ENCODE measurements at places on chromosomes 4 and X.
A peak's percentile ranks its signal among the peaks of the same experiment; 100 is the strongest.

DNA sequence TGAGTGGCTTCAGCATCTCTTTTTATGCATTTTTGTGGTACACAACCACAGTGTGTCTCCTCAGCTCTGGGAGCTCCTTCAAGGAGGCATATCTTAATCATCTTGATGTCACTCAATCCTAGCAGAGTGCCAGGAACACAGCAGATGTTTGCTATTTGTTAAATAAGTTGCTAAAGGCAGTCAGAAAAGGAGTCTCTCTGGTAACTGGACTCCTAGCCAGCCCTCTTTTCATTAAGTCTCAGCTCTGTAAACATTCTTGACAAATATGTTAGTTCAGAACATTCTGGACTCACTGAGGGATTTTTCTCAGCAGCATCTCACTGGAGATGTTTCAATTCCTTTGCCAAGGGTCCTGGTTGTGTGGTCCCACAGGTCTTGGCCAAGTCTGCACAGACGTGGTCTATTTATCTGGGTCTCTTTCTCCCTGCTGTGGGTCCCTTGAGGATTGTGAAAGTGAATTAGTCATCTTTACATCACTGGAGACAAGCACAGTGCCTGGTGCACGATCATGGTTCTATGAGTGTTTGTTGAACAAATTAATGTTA is 20.3 kb upstream of the FAM9C start:
- no peak for DNase-seq

DNA sequence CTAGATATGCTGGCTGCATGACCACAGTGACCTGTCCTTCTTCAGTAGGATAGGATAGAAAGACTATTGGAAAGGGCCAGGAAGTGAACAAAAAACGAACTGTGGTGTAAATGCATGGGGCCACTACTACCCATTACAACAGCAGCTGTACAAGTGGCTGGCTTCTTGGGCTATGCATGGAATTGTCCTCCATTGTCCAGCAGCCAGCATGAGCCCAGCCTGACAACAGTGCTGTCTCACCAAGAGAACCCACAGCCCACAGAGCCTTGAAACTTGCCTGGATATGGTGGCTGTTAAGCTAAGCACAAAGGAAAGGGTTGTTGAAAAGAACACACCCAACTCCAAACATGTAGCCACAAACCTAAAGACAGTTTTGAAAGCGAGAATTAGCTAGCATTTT is 330.2 kb upstream of the F9 start:
- DNase-seq, result no peak

DNA sequence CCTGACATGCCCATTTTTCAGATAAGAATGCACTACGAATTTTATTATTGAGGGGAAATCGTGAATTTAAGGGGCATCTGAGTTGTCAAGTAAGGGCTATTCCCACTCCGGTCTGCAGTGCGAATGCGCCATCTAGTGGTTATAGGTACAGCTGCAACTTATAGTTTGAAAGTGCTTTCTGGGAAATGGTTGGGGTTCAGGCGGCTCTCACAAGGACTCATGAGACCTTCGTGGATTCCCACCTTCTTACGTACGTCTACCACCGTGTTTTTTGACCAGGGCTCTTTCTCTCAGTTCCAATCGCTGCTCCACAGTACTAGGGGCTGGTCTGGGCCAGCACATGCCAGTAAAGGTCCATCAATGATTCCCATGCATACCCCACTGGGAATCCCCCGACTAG is 12.3 kb downstream of the MSL3 start:
- no peak for DNase-seq

DNA sequence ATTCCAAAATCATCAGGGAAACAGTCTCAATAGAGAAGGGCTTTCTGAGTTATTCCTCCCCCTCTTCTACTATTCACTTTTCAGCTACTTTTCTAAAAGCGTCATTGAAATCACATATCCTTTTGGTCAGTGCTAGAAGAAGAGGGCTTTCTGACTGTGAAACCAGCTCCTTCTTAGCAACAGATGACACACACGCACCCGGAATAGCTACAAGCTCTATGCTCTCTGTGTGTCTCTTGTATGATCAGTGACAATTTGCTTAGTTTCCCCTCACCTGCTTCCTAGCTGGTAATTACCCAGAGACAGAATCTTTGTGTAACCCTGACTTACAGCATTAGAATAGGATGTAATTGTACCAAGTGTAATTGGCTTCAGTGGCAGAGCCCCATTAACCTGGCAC is 268.1 kb upstream of the SLITRK2 start:
- DNase-seq, result no peak

- no peak for DNase-seq
Observed at GRCh38 chr4:148453833-148454232, 11.6 kb upstream of the NR3C2 start.

- no peak for DNase-seq
Observed at GRCh38 chrX:43405191-43405590, 250.9 kb upstream of the MAOA start.

DNA sequence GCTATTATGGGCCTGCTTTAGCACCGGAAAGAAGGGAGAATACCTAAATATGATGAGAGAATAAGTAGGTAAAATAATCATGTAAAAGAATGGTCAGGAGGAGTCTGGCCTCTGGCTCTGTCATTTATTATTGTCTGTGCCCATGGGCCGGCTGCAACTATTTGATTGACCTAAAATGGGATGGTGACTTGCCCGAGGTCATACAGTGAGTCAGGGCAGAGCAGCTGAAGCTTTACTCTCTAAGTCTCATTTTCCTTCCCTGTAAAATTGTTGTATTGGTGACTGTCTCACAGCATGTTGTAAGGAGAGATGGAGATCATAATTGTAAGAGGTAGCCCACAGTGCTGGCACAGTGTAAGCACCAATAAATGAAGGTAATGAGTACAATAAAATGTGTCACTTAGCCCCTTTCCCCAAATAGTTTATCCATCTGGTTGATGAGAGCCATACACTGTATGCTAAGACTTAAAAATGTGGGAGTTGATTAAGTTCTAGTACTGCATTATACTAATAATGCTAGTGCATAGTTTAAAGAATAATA is 39.6 kb downstream of the RUFY3 start:
- DNase-seq, result no peak

DNA sequence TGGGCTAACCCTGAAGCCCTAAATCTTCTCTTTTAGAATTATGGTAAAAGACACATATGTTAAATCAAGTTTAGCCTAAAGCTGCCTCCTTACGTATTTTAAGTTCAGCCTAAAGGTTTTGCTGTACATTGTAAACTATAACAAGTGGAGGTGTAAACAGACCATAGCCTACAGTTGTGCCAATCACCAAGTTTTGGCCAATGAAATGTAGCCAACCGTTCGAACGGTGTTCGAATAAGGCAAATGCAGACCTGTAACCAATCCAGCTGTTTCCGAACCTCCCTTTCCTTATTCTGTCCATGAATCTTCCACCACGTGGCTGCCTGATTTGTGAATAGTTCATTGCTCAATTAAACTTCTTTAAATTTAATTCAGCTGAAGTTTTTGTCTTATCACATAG is 52.1 kb upstream of the TBC1D9 start:
- no peak for DNase-seq

- no peak for DNase-seq
Observed at GRCh38 chrX:4656419-4656818, 943.0 kb upstream of the PRKX start.

- no peak for DNase-seq
Observed at GRCh38 chr4:102551958-102552565, 50.9 kb downstream of the NFKB1 start.

GRCh38 chrX:153926858-153927671 is 1.0 kb upstream of the ARHGAP4 start:
- DNase-seq, result no peak

DNA sequence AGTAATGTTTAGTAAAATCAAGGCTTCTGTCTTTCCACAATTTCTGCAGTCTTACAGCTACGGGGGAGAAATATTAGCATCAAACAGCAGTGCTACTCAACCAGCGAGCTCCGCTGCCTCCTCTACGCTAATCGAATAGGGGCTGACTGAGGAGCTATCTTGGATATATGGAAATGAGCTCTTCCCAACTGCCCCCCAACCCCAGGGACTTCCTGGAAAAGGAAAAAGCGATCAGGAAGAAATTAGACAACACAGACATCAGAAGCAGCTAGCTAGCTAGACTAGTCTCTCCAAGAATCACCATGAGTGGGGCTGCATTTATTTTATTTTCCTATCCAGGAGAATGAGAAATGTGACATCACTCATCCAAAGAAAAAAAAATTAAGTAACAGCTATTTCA is 7.6 kb downstream of the NKX6-1 start:
- no peak for DNase-seq

DNA sequence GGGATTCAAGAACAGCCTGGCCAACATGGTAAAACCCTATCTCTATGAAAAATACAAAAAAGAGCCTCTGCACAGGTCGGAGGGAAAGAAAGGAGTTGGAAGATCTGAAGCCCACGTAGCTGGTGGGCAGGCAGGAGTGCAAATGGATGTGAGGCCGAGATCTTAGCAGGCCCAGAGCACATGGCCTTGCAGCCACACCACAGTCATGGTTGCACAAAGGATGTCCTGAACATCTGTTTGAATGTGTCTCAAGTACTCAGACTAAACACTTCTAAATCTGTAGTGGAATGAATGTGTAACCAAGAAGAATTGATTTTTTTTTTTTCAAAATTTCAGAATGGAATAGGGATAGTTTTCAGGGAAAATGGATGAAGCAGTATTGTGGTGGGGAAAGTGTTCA is 10.8 kb downstream of the CA5B start:
- DNase-seq, result no peak

DNA sequence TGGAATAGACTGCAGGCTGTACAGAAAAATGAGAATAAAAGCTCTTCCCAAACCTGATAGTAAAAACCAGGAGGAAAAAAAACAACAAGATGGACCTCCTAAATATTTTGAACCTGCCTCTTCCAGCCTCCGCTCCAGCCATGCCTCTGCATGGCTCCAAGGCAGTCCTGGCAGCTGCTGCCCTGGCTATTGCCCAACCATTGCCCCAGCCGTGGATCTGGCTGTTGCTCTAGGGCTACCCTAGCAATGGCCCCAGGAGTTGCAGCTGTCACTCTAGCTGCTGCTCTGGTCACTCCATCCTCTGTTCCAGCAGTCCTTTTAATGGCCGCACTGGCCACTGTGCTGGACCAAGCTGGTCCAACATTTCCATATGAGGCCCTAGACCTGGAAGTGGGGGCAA is 1756.0 kb downstream of the C4orf33 start:
- no peak for DNase-seq

DNA sequence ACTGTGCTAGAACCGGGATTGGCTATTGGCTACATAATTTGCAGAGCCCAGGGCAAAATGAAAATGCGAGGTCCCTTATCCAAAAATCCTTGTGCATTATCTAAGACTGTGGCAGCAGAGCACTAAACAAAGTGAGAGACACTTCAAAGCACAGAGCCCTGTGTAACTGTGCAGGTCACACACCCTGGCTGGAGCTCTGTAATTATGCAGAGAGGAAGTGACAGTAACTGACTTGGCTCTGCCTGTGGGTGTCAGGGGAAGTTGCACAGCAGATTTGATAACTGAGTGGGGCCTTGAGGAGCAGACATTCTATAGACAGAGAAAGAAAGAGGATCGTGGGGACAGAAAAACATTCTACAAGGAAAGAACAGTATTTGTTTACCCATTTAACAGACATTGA is 173.5 kb upstream of the FMR1 start:
- no peak for DNase-seq

DNA sequence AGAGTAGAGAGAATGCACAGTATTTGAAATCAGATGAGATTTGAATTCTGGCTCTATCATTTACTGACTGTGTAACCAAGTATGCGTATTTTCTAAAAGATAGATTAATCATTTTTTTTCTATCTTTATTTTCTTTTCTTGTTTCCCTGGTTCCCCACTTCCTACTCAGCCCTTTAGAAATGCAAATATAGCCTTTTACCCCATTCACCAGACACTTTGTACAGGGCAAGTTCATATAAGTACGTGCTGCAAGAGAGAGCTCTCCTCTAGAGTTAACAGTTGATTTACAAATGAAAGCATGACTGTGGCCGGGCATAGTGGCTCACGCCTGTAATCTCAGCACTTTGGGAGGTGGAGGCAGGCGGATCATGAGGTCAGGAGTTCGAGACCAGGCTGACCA is 17.8 kb upstream of the TDO2 start:
- no peak for DNase-seq

- no peak for DNase-seq
Observed at GRCh38 chrX:131609480-131609879, 65.6 kb downstream of the OR13H1 start.

DNA sequence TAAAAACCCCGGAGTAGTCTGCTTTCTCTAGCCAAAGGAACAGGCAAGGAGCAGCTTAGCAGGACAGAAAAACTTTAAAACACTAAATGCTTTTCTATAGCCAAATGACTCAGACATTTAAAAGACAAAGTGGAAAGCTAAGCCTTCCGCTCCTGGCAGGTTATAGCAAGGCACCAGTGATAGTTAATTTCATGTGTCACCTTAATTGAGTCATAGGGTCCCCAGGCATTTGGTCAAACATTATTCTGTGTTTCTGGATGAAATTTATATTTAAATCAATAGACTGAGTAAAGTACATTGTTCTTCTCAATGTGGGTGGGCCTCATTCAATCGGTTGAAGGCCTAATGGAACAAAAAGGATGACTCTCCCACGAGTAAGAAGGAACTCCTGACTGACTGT is 885.7 kb upstream of the ADGRL3 start:
- DNase-seq, result no peak

- no peak for DNase-seq
Observed at GRCh38 chrX:97109730-97110129, 226.0 kb downstream of the RPA4 start.

DNA sequence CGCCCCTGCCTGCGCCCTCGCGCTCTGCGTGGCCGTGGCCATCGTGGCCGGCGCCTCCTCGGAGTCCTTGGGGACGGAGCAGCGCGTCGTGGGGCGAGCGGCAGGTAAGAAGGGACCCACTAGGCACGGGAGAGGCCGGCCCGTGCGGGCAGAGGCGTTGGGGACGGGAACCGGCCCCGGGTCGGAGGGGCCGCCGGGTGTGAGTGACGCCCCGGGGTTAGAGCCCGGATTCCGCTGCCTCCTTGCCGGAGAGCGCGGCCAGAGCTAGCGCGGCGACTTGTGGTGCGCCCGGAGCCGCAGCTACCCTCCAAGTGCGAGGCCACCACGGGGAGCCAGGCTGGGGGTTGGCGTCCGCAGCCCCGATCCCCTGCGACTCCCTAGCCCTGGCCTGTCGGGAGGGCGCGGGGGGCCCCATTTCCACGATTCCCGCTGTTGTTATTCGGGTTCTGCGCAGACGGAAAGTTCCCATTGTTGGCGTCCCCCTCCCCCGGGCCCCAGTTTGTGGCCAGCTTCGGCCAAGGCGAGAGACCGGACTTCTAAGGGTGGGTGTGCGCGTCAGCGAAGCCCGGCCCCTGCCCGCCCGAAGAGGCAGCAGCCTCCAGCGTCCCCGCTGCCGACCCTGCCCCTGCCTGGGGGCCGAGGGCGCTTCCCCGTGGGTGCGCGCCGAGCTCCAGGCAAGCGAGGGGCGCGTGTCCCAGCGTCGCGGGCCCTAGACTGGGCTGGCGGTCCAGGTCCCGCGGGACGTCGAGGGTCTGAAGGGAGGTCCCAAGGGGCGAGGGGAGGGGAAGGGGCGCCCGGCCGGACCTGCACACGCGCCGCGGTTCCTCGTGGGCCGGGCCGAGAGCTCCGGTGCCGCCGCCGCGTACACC is 1.1 kb downstream of the FGFR3 start:
- no peak for DNase-seq

- peak; percentile 19 for DNase-seq
Observed at GRCh38 chr4:179989975-179990374, 2253.2 kb upstream of the TENM3 start.

Data from right renal cortex interstitium (tissue), 3 donors.